ENCODE measurements at places on chromosomes 5 and 9.
A peak's percentile ranks its signal among the peaks of the same experiment; 100 is the strongest.

GRCh38 chr9:93161786-93162562, 22.0 kb upstream of the WNK2 start:
- DNase-seq, result no peak

- DNase-seq, result peak; percentile 9
Measured at GRCh38 chr9:13427587-13427986, 148.1 kb upstream of the MPDZ start.

DNA sequence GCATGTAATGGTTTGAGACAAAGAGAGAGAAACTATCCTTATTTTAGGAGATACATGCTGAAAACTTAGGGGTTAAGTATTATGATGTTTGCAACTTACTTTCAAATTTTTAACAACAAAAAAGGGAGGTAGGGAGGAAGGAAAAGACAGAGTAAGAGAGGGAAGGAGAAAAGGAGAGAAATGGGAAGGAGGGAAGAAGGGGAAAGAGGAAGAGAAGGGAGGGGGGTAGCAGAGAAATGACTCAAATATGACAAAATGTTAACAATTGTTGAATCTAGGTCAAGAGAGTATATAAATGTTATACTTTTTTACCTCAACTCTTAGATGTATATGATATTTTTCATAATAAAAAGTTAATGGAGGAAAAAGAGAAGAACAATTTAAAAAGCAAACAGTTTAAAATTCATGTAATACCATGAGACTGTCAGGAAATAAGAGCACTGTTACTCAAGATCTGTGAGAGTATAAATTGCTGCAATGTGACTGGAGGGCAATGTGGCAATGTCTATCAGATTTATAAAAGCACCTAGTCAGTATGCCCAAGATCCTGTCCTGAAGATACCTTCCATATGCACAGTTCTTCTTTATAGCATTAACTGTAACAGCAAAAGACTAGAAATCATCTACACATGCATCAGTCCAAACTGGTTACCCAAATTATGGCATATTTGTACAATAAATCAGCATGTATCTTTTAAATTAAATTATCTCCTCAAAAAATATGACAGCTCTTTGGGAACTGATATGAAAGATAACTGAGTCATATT, 16.3 kb downstream of the FBXW11 start:
- no peak for DNase-seq

DNA sequence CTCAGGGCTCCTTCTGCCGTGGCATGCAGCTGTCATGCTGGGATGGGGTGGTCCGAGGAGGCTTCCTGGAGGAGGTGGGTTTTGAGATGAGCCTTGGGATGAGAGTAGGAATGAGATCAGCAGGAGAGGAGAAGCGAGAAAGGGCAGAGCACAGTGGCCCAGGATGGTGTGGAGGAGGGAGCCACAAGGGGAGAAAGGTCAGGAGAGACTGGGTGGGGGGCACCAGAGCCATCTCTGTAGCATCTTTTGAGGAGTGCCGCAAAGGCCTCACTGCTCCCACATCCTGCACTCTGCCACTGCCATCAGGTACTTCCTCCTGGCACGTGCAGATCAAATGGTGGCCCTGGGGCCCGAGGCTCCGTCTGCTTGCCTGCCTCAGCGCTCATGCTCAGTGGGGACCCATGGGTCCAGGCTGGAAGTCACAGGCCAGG, 150.2 kb downstream of the MACROH2A1 start:
- no peak for DNase-seq

DNA sequence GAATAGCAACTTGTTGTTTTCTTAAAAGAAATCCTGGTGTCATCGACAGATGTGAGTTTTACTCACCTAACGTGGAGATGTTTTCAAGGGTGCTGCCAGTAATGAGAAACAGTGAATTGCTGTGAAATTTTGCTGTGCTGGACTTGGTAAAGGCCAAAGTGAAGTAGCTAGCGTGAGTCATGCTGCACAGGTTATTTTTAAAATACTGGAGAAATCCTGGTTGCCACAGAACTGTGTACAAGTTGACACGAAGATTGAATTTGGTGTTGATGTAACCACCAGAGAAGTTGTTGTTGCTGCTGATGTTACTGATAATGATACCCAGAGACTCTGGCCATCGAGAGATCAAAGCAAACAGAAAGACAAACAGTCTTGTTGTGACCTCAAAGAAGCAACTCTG, 187.9 kb upstream of the NFIL3 start:
- no peak for DNase-seq

GRCh38 chr5:139788294-139788910, 7.2 kb upstream of the PSD2 start:
- DNase-seq, result no peak

DNA sequence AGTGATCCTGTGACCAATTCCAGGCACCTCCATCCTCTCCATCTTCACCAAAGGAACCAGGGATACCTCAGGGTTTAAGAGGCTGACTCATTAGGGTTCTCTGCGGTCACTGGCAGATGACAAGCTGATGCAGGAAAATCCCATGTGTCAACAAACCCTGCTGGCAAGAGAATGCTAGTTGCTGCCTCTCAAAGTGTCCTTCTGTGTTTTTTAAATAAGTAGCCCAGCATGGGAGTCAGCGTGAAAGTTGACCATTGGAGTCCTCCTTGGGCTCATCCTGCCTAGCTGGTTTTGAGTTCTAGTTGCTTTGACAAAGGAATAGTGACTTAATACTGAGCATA, 200.2 kb downstream of the SLIT3 start:
- DNase-seq, result no peak

DNA sequence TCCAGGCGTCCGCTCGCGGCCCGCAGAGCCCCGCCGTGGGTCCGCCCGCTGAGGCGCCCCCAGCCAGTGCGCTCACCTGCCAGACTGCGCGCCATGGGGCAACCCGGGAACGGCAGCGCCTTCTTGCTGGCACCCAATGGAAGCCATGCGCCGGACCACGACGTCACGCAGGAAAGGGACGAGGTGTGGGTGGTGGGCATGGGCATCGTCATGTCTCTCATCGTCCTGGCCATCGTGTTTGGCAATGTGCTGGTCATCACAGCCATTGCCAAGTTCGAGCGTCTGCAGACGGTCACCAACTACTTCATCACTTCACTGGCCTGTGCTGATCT, 294 bp downstream of the ADRB2 start:
- DNase-seq, result no peak

GRCh38 chr5:62682059-62682458, 103.4 kb downstream of the LRRC70 start:
- no peak for DNase-seq

DNA sequence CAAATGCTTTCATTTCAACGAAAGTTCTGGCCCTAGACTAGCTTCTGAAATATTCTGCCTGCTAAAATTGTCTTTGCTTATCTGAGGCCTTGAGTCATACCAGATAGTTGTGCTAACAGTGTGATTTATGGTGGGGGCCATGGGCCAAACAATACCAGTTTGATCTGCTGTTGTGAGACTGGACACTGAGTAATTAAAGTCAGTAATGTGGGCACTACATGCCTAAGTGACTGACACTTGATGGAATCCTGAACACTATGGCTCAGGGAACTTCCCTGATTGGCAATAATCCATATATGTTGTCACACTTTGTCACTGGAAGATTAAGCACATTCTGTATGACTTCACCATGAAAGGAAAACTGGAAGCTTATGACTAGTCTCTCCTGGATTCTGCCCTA, 127.6 kb upstream of the CYLC2 start:
- DNase-seq, result no peak

GRCh38 chr5:149747833-149748366, 17.8 kb downstream of the PPARGC1B start:
- DNase-seq, result no peak

GRCh38 chr5:64876203-64876602, 107.5 kb downstream of the CWC27 start:
- no peak for DNase-seq

GRCh38 chr5:15943487-15943886, 236.1 kb downstream of the MARCHF11 start:
- DNase-seq, result no peak
